Stimulated activated CD8-positive, alpha-beta memory T cell treated with anti-CD3 and anti-CD28 coated beads, Interleukin-15, amount 100 ng/mL, for 24 hours (primary cell): ENCODE measurements at places on chromosomes 3 and 15.

GRCh38 chr3:89038869-89039268 lies 68.6 kb upstream of the EPHA3 start:
- no peak for DNase-seq

- DNase-seq: no peak
These were observed 854.1 kb downstream of the ROBO1 start for GRCh38 chr3:78913711-78914110.

DNA sequence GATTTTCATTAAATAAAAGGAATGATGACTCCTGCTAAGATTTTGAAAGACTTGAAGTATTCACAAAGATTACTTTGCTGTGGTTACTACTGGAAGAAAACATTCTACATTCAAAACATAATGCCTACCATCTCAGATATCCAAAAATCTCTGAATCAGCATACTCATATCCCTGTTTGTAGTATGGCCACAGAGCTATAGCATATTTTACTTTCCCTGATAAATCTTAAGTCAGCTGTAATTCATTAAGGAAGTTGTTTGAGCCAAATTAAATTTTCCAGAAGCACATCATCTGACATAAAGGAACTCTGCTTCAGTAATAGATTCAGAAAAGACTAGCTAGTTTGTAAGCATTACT lies 942.0 kb downstream of the ROBO1 start:
- no peak for DNase-seq

DNA sequence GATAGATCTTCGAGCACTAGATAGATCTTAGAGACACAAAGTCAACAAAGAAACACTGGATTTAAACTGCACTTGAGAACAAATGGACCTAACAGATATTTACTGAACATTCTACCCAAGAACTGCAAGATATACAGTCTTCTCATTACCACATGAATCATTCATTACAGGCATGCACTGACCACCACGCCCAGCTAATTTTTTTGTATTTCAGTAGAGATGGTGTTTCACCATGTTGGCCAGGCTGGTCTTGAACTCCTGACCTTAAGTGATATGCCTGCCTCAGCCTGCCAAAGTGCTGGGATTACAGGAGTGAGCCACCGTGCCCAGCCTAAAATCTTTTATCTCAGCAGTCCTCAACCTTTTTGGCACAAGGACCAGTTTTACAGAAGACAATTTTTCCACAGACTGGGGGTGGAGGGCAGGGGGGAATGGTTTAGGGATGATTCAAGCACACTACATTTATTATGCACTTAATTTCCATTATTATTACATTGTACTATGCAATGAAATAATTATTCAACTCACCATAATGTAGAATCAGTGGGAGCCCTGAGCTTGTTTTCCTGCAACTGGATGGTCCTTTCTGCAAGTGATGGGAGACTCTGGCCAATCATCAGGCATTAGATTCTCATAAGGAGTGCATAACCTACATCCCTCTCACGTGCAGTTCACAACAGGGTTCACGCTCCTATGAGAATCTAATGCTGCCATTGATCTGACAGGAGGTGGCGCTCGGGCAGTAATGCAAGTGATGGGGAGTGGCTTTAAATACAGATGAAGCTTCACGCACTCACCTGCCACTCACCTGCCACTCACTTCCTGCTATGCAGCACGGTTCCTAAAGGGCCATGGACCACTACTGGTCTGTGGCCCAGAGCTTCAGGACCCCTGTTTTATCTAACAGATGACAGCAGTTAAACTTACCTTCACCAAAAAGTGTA lies 21.7 kb downstream of the CSNK1G1 start:
- DNase-seq: no peak

- DNase-seq: no peak
These were observed 288.5 kb downstream of the LPP start for GRCh38 chr3:188442430-188442829.

DNA sequence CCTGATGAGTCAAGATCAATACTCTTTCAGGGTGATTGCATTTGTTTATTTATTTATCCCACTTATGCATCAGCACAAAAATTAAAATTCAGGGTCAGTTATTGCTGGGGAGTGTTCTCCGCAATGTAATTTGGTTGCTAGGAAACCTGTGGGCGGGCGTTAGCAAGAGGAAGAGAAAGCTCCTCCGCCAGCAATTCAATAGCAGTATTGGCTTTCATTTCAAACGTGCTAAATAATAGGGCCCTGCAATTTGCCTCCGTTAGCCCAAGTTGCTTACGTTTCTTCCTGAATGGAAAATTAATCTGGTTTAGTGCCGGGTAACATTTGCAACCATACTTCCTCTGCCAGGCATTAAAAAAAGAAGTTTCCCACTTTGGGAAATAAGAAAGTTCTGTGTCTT lies 35.5 kb upstream of the PLCL2 start:
- DNase-seq: no peak

DNA sequence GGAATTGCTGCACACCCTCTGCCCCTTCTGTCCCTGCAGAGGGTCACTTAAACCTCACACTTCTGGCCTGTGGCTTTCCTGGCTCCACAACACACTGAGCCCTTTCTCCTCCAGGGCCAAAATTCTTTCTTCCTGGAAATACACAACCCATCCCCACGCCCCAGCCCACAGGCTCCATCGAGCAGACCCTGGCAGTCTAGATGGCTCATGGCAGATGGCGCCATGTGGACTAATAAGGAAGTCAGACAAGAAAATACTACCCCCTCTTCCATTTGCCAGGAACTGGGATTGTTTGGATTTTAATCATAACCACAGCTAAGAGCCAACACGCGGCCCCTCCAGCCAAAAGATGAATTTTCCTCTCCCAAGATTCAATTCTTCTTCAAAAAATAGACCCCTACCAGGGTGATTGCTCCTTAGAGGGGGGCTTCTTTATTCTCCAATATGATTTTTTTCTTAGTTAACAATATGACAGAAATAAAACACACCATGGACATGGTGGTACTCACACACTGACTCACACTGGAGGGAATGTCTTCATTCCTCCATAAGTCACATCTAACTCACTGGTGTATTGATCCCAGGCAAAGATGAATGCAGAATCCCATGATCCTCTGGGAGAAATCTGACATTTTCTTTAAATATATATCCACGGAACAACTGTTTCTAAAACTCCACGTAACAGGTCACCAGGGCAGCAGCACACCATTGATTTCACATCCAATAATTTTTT lies 111.5 kb downstream of the NTRK3 start:
- no peak for DNase-seq

GRCh38 chr3:51680196-51680595 lies 9.1 kb downstream of the TEX264 start:
- no peak for DNase-seq

DNA sequence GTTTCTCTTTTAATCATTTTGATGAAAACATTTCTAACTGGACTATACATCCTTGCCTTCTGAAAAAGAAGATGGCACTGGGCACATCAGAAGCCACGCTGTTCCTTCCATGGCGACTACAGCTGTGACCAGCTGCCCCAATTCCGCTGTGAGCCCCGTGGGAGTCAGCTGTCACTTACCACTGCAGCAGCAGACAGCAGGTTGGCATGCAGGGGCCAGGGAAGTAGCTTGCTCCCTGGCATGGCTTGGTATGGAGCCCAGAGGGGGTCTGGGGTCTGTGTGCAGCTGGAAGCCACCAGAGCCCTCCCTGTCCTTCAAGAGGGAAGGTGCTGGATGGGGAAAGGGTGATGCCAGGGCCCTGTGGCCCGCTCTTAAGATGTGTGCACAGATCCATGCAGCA lies 4.5 kb upstream of the ZXDC start:
- DNase-seq: no peak

DNA sequence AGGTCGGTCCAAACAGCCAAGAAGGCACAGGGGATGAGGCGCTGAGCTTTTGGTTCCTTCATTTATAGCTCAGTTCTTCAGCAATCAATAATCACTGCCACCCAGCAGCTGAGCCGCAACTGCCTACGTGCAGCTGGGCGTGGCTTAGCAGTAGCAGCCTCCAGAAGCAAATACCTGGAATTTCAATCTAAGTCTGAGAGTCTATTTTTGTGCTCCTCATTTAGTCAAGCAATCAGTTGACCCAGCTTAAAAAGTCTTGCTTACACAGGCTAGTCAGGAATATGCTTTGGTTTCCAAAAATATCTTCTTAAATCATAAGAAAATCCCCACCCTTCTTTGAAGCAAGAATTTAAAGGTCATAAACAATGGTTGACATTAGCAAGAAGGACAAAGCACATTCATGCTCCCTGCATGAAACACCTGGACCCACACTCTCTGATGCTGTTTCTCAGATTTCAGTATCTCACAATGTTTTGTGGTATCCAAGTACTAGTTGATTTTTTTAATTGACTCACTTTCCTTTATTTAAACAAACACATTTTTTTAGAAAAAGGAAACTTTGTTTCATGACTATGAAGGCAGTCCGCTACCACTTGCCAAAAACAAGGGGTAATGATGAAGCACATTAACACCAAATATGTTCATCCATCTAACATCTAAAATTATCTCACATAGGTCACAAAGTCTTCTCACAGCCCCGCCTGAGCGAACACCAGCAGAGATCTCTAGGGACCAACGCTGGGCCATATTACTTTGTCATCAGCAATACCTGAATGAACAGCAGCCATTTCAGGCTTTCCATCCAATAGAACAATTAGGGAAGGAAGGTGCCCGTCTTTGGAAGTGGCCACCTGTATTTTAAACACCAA lies 106.1 kb downstream of the OXNAD1 start:
- no peak for DNase-seq

- no peak for DNase-seq
These were observed 25.2 kb downstream of the NIPA1 start for GRCh38 chr15:22811640-22812039.

DNA sequence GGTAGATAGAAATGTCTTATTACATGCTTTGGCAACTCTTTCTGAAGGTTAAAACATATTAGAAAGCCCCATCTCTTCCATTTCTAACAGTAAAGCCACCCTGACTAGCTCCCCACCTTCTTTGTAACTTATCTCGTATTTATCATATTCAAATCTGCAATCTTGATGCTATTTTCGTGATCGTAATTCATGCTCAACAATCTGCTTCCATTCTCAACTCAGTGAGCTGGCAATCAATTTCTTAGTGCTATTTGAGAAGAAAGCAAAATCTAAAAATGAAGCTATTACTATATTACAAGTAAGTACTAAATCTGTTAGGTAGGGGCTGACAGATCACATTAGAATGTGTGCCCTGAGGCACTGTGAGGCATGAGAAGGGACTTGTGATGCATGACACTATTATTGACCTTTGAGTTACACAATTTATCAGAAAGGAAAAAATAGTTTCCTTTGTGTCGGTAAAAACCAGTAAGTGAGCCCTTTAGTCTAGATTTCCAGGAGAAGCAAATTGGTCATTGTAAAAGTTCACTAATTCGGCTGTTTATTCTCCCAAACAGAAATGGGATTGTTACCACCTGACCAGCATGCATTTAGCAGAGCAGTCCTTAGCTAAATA lies 379.7 kb upstream of the CNTN6 start:
- no peak for DNase-seq

- DNase-seq: no peak
These were observed 6.7 kb downstream of the SUMF1 start for GRCh38 chr3:4460334-4460733.

DNA sequence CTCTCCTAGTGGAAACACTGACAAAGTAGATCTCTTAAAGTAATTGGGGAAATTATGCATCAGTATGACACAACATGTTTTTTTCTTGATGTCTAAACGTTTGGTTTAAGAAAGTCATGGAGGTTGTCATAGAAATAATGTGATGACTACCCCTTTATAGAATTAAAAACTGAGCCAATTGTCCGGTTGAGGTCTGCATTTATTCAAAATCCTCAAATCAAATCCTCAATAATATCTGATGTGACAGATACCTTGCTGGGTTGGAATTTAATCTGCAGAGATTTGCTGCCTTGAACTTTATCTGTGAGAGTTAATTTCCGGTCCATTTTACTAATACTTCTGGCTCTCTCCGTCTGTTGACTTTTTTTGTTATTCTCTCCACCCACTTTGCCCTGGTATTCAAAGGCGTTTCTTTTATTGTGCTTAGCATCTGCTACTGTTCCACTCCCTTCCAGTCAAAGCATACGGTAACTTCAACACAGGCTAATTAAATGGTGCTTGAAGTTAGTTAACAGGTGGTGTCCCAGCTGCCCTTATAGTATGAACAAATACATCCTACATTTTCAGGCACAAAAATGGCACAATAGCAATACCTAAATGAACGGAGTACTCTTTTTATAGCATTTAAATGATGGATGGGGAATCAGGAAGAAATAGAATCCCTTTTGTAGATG lies 628.3 kb downstream of the ROBO1 start:
- DNase-seq: no peak

- DNase-seq: no peak
These were observed 41.3 kb downstream of the ARNT2 start for GRCh38 chr15:80445300-80446041.

DNA sequence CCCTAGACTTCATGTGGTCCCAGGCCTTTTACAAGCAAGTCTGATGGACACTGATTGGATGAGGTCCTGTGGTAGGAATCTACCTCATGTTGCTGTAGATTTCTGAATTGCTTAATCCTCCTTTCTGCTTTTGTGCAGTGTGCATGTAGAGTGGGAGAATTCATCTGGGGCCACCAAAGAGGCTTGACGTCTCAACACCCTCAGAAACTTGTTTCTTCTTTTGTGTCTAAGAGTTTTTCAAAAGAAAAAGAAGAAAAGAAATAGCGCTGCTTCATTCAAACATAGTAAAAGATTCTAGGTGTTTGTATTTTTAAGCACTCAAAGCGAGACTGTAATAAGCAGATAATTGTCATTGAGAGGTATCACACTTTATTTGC lies 46.2 kb downstream of the NR1D2 start:
- DNase-seq: no peak

GRCh38 chr3:151625086-151625485 lies 108.6 kb upstream of the AADACL2 start:
- DNase-seq: no peak

GRCh38 chr3:16900779-16901440 lies 16.2 kb downstream of the PLCL2 start:
- no peak for DNase-seq

DNA sequence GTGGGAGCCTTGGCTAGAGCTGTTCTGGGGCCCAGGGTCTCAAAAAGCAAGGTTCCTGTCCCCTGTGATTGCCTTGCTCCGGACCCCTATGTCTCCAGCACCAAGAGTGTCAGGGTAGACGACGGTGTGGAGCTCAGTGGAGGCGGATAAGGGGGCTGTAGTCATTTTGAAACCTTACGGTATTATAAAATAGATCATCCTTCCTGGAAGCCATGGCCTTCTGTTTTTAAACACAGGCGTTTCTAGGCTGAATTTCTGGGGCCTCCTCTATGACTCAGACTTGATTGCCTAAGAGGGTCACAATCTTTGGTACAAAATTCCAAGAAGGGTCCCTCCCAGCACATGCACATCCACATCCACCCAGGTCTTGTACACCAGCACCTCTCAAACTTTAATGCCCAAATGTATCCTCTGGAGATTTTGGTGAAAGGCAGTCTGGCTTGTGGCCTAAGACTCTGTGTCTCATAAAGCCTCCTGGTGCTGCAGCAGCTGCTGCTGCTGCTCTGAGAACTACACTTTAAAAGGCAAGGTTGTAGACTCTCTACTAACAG lies 70.5 kb upstream of the XCR1 start:
- no peak for DNase-seq
